Right renal cortex interstitium (tissue), 3 donors: ENCODE measurements at places on chromosomes 4 and X. TPM values are rescaled to one million over a fixed set of nuclear protein-coding genes. Genes with fewer than 3 reads are reported as not detected.

DNA sequence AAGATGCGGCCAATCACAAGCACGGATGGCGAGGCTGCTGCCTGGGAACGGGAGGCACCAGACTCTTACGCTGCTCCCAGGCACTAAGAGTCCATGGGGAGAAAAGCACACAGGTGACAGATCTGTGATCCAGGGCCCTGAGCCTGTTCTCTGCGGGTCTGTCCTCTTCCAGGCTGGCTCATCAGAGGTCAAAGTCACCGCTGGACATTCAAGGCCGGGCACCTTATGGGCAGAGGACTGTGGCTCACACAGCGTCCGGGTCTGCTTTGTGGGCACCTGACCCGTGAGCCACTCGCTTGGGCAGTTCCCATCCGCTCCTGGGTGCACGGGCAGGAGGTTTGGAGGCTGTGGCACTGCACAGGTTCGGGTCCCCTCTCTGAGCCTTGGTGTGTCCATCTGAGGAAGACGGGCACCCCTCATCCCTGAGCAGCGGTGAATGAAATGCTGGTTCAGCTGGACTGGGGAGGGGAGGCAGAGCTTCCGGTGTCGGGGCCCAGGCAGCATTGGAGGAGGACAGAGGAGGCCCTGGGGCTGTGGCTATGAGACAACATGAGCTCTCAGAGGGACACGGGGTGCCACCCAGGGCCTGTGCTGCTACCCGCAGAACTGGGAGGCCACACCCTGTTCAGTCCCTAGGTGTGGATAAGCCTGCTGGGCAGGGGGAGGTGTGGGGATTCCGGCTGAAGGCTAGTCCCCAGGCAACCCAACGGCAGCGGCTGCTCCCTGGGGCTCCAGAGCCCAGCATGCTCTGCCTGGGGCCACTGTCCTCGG, 61.2 kb upstream of the AFAP1 start:
- no peak for DNase-seq

DNA sequence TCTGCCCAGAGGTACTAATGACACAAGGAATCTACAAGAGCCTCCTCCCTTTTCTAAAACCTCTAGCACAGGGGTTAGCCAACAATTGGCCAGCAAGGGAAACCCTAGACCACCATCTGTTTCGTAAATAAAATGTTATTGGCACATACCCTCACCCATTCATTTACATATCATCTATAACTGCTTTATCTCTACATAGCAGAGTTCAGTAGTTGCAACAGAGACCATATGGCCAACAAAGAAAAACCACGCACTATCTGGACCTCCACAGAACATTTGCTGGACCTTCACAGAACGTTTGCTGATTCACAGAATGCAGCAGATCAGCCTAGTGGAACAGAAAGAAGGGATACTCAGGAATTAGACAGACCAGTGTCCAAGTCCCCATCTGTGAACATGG, 9.4 kb downstream of the SLC2A9 start:
- no peak for DNase-seq

- DNase-seq = no peak
These were observed 272.3 kb upstream of the DIPK2B start for GRCh38 chrX:45472968-45473367.

- DNase-seq = no peak
These were observed 173.5 kb upstream of the FMR1 start for GRCh38 chrX:147738265-147738664.

DNA sequence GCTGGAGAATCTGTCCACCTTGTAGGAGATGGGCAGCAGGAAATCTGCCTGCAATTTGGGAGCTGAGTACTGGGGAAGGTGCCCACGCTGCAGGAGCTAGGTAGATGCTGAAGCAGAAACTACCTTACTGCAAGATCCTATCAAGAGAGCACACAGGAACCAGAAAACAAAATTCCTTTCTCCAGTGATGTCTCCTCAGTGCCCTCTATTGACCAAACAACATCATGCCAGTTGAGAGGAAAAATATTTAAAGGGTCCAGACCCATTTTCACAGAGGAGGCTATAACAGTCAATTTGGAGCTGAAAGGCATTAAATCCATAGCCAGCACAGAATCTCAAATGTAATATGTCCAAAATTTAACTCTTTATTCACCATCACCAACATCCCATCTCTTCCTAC, 406.8 kb downstream of the SLITRK2 start:
- no peak for DNase-seq

DNA sequence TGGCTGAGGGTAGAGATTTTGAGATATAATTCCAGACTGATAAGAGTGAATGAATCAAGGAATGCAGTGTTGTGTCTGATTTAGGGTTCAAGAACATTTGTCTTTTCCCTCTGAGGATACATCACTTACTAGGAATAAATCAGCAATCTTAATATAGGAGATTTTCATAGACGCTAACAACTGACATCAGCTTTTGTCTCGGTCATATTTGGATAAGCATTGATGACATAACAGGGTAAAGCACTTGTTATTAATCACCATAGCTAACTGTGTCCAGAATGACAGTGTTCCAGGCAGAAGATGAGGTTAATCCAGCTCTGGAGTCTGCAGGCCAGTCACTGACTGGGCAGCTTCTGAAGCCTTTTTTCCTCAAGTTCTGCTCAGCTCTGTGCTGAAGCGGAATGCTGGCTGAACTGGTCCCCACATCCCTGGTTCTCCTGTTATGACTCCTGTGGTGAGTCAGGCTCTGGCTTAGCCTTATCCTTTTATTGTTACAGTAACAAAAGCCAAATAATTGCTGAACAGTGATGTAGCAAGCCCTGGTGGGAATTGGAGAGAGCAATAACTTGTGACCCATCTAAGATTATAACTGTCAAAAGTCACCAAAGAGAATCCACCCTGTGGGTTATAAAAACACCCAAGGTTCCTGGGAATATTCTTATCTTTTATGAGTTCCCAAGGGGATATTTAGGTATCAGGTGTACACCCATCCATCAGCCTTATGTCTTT, 41.8 kb downstream of the FNIP2 start:
- DNase-seq = no peak

GRCh38 chr4:114911111-114911510, 202.3 kb downstream of the NDST4 start:
- no peak for DNase-seq

DNA sequence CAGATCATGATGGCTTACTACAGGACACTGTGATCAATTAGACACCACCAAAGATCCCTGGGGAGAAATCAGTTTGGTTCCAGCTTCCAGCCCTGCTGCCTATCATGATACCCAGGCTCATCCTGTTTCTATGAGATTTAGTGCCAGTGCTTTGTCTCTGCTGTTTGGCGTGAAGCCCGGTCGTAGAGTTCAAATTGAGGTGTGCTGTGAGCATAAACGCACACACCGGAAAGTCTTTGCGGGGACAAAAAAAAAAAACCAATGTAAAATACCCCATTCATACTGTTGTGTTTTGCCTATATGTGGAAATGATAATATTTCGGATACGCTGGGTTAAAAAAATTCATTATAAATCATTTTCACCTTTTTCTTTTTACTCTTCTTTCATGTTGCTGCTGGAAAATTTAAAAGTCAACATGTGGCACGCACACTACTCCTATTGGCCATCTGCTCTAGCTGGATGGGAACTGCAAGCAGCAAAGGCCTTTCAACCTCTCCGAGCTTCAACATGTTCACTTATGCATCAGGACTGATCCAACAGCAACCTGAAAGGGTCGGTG, 607 bp upstream of the DKC1 start:
- no peak for DNase-seq

GRCh38 chrX:1289535-1289934, 20.9 kb downstream of the CSF2RA start:
- DNase-seq = no peak

DNA sequence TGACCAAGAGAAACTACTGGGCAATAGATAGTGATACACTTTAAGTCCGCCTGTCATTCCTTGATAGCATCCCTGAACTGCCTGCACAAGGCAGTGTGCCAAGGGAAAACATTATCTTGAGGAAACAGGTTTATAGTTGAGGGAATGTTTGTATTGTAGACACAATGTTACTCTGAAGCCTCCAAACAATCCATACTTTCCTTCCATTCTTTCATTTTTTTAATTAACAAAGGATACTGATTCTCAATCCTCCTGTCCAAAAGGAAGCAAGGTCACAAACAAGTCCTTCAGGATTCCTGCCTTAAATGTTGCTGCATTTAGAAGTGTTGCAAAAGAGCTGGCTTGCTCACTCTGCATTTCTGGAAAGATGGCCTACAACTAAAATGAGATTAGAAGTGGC, 61.7 kb upstream of the PRSS48 start:
- DNase-seq = no peak

GRCh38 chr4:7273738-7274297, 81.5 kb downstream of the SORCS2 start:
- DNase-seq = no peak

- no peak for DNase-seq
These were observed 3.9 kb upstream of the PDLIM5 start for GRCh38 chr4:94447754-94448411.

- no peak for DNase-seq
These were observed 573 bp downstream of the HTR2C start for GRCh38 chrX:114584375-114584943.

GRCh38 chr4:71685975-71686374, 97.9 kb downstream of the GC start:
- DNase-seq = no peak

- DNase-seq = no peak
These were observed 1.9 kb downstream of the ARHGAP6 start for GRCh38 chrX:11663875-11664210.

GRCh38 chr4:181569553-181569952, 673.6 kb upstream of the TENM3 start:
- DNase-seq = no peak

DNA sequence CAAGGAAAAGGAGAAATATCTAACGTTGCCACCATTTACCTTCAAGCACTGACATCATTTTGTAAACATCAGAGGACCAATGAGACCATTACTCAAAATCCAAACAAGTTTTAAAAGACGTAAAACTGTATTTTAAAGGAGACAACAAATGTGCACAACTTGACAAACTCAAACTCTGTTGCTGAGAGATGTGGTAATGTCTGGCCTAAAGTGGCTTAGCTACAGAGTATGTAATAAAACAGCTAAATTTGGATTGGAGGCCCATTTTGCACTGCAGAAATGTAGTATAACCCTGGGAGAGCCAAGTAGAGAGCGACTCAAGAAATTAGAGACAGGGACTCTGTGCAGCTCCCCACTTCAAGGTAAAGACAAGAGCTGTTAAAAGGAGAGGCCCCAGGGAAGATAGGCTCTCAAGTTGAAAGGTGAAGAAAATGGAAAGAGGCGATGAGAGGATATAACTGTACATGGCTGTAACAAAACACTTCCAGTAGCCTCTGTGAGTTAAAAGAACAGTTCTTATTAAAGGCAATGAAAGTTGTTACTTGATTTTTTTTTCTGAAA, 20.3 kb downstream of the UNC5C start:
- DNase-seq = no peak

- DNase-seq = no peak
These were observed 112.5 kb upstream of the ZFP42 start for GRCh38 chr4:187883049-187883448.

- no peak for DNase-seq
These were observed 105.5 kb downstream of the PRRG1 start for GRCh38 chrX:37454537-37455285.

DNA sequence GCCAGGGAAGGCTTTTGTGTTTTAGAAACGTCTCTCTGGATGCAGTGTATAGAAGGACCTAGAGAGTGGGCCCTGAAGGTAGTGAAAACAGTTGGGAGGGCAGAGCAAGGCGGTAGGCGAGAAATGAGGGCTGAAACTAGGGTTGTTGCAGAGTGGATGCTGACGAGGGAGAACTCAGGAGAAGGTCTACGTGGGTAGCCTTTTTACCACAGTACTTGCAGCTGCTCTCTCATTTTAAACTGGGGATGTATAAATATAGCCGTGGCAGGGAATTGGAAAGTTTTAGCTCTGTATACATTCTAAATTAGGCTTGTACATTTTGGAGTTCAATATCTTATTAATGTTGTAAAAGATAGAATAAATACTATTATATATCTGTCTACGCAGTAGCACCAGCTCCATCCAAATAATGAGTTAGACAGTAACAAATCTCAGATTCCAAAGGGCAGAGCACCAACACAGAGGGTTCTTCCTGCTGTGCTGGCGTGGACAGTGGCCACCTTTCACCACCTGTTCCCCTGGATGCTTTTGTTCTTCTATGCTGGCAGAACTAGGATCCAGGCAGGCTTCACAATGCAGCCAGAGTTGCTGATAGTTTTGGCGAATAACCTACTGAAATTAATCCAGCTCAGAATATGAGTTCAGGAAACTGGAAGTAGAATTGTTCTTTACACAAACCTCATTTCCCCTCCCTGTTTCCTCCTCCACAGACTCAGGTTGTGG, 31.7 kb downstream of the CCNG2 start:
- DNase-seq = no peak

MAP3K15 gene
- 4.8 TPM for polyA plus RNA-seq

FGFRL1 gene
- polyA plus RNA-seq = 33.4 TPM

TMSB15A gene
- polyA plus RNA-seq = 72.1 TPM

TRAM1L1 gene
- 22.3 TPM for polyA plus RNA-seq

RNF175 gene
- polyA plus RNA-seq = 5.6 TPM

APLN gene
- 7.8 TPM for polyA plus RNA-seq

DGAT2L6 gene
- polyA plus RNA-seq = not detected

EFNB1 gene
- polyA plus RNA-seq = 103 TPM

GYPE gene
- polyA plus RNA-seq = 2.6 TPM

PLP2 gene
- 37.7 TPM for polyA plus RNA-seq

BMP3 gene
- polyA plus RNA-seq = 13.7 TPM

NSG1 gene
- 5.1 TPM for polyA plus RNA-seq
